Lower leg skin (tissue), 4 donors: ENCODE measurements at places on chromosomes 4 and X. TPM values are rescaled to one million over a fixed set of nuclear protein-coding genes. Genes with fewer than 3 reads are reported as not detected.

CSAG3 gene
- total RNA-seq: not detected

CITED1 gene
- total RNA-seq: 2.7 TPM

ENPEP gene
- 0.39 TPM for total RNA-seq

HELT gene
- 1.9 TPM for total RNA-seq

CXCL9 gene
- 0.63 TPM for total RNA-seq

DOK7 gene
- total RNA-seq: 9.8 TPM

LNX1 gene
- total RNA-seq: 44.6 TPM

- no peak for DNase-seq
Observed at GRCh38 chr4:16852644-16853043, 45.8 kb downstream of the LDB2 start.

DNA sequence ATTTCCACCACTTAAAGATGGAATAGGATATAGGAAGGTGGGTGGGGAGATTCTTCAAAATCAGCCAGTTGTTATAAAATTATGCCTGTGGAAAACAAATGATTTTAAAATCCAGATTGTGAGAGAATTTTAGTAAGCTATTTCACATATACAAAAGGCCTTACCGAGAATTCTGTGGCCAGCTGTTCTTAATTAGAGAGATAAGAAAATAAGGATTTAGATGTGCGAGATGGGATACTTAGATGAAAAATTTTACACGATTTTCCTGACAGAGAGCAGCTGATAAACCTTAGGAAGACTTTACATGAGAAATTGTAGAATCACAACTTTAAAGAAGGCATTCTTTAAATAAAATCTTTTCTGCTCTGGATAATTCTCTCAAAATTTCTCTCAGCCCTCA lies 94.5 kb upstream of the IQCM start:
- no peak for DNase-seq

- DNase-seq: no peak
Observed at GRCh38 chr4:66284991-66285451, 614.7 kb upstream of the EPHA5 start.

GRCh38 chr4:23153076-23153475 lies 460.3 kb downstream of the GBA3 start:
- DNase-seq: no peak

DNA sequence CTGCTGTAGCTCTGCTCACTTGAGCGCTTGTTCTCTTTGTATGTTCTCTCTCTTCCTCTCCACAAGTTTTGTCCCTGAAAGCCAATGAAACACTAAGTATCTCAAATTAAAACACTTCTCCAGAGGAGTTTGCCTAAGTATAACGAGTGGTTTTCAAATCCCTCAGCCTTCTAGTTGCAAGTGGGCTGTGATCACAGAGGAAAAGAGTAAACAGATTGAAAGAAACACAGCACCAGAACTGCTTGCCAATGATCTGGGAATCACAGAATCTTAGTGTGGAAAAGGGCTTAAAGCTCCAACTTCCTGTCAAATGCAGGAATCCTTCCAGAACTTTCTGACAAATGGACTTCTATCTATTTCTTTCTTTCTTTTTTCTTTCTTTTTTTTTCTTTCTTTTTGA lies 4.8 kb upstream of the PRSS12 start:
- no peak for DNase-seq

DNA sequence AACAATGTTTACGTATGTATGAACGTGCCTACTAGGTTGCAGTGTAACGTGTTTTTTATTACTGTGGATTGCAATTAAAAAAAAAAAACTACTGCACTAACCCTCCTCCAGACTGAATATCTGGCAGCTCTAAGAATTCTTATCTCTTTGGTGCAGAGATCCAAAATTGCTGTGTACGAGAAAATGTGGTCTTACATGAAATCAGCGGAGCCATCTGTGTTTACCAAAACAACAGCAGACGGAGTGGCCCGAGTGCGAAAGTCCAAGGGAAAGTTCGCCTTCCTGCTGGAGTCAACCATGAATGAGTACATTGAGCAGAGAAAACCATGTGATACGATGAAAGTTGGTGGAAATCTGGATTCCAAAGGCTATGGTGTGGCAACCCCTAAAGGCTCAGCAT lies 268.1 kb downstream of the THOC2 start:
- DNase-seq: no peak

DNA sequence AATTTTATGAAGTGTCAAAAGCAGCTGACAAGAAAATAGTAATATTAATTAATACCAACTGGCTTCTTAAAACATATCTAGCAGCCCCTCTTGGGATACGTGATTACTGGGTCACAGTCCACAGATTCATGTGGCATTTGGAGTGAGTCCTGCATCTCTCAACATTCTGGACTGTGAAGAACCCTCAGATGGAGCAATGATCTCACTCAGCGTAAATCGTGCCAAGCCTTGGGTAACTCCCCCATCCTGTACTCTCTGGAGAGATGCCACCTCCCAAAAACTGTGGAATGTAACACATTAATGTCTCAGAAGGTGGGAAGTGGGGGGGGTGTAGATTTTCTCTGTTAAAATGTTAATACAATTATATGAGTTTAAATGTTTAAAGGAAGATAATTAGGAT lies 118.2 kb upstream of the IQCM start:
- no peak for DNase-seq

- no peak for DNase-seq
Observed at GRCh38 chr4:118351851-118352827, 664 bp downstream of the PRSS12 start.

- DNase-seq: no peak
Observed at GRCh38 chr4:53863736-53864365, 200.6 kb downstream of the CHIC2 start.

GRCh38 chr4:180391613-180392012 lies 1851.6 kb upstream of the TENM3 start:
- DNase-seq: no peak

DNA sequence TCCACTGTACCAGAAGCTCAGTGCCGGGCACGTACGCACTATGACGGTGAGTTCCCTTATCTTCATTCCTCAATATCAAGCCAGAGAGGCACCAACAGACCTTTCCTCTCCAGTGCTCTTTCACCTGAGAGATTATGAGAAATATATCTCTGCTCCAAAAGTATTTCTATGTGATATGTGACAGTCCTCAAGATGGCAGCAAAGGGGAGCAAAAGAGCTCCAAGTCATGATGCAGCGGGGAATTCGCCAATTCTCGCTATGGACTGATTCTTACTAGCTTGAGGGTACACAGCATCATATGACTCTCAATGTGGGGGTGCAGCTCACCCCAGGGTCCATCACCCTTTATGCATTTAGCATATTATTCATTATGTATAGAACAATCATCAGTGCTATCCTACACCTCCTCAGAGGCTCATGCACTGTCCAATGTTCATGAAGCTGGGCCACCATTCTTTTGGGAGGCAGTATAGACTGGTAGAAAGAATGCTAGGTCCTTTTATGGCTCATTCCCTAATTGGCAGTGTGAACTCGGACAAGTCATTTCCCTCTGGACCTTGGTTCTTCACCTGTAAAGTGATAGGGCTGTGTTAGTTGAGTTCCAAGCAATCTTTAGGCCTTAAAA lies 12.8 kb upstream of the IQSEC2 start:
- no peak for DNase-seq

- no peak for DNase-seq
Observed at GRCh38 chr4:74934888-74935287, 2.0 kb downstream of the PARM1 start.

DNA sequence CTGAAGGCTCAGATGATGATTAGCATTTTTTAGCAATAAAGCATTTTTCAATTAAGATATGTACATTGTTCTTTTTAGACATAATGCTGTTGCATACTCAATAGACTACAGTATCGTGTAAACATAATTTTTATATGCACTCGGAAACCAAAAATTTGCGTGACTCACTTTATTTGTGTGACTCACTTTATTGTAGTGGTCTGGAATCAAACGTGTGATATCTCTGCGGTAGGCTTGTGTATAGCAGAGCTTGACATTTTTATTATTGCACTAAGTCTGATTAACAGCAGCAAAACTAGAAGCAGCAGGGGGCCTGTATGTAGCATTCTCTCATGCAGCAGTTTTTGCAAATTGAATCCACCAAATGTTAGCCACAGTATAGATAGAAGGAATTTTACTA lies 119.1 kb upstream of the PRDX4 start:
- no peak for DNase-seq
